Activated T-cell treated with anti-CD3 and anti-CD28 coated beads for 24 hours (primary cell): ENCODE measurements at places on chromosomes 12 and 14.

GRCh38 chr12:48424644-48425043, 47.7 kb upstream of the ANP32D start:
- no peak for DNase-seq

DNA sequence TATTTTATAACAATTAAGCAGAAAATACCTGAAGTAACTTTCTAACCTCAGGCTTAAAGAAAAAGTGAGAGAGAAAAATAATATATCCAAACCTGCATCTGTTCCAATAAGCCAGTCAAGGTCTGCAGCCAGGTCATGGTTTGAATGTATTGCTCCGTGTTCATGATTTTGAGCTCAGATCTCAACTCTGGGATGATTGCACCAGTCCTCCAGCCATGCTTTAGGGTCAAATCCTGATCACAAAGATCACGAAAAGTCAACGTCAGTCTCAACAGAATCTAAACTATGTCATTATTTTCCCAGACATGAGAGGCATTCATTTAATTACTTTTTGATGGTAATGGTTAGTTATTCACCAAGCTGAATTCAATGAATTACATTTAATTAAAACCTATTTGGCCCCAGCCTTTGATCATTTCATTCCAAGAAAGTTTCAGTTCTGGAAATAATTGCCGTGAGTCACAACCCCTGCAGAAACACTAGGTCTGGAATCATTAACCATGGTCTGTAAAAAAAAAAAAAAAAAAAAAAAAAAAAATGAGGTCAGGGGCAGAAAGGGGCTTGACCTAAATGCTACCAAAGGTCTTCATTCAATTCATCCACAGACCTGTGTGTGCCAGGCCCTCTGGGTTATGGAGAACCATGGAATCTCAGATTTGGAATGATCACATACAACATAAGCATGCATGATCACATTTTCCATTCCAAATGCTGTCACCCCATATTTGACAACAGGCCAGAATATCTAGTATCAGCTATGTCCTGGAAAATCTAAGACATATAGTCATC, 55.6 kb downstream of the NT5DC3 start:
- DNase-seq = no peak

- no peak for DNase-seq
Observed at GRCh38 chr14:56715938-56716337, 94.3 kb downstream of the OTX2 start.

GRCh38 chr14:23639891-23640523, 3.8 kb downstream of the DHRS2 start:
- no peak for DNase-seq

- DNase-seq = no peak
Observed at GRCh38 chr14:102943979-102944378, 21.5 kb downstream of the AMN start.

DNA sequence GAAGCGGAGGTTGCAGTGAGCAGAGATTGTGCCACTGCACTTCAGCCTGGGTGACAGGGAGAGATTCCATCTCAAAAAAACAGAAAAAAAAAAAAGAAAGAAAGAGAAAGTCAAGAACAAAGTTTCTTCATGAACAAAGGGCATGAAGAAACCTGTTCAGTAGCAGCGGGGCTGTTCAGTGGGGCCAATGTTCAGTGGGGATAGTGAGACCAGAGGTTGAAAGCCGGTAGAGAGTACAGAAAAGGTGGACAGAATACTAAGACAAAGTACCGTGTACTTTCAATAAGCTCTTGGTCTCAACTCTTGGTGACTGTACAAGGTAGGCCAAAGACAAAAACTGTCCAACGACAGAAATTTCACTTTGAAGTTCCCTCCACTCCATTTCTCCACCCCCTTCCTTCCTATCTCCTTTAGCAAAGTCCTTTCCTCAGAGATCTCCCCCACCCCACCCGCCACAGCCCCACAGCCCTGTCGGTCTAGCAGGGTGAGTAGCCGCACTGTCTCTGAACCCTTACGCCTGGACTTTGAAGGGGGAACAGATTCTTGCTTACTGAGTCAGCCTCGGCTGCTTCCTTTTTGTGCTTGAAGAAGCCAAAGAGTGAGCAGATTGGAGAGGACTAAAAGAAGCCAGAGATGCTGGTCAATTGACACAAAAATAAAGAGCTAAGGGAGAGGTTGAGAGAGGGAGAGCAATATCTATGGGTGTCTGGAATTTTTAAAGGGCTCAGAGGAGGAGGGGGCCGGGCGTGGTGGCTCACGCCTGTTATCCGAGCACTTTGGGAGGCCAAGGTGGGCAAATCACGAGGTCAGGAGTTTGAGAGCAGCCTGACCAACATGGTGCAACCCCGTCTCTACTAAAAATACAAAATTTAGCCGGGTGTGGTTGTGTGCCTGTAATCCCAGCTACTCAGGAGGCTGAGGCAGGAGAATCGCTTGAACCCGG, 44.2 kb upstream of the FOS start:
- no peak for DNase-seq

- DNase-seq = no peak
Observed at GRCh38 chr12:90910958-90911357, 44.0 kb downstream of the CCER1 start.

DNA sequence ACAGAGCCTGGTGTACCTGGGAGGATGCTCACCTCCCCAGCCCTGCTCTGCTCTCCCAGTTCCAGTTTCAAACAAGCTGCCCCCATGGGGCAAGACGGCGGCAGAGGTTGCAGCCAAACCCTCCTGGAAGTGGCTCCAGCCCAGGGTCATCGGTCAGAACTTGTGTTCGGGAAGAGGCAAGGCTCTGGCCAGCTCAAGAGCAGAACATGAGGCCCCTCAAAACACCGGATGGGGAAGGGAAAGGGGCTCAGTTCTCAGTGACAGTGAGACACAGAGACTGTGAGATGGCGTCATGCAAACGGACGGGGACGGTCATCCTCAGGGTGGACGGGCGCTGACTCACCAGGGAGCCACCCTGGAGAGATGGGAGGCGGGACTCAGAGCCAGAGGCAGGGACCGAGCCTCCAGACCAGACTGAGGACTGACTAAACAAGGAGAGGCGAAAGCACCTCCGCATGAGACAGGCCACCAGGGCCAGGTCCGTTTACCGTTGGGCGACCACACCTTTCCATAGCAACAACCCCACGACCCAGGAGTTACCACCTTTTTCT, 63.9 kb upstream of the GALNT9 start:
- no peak for DNase-seq

- DNase-seq = peak; percentile 65
Observed at GRCh38 chr14:68843471-68844209, 50.8 kb upstream of the ZFP36L1 start.
